ENCODE measurements at places on chromosomes 6 and 20. TPM values are rescaled to one million over a fixed set of nuclear protein-coding genes. Genes with fewer than 3 reads are reported as not detected.

DNA sequence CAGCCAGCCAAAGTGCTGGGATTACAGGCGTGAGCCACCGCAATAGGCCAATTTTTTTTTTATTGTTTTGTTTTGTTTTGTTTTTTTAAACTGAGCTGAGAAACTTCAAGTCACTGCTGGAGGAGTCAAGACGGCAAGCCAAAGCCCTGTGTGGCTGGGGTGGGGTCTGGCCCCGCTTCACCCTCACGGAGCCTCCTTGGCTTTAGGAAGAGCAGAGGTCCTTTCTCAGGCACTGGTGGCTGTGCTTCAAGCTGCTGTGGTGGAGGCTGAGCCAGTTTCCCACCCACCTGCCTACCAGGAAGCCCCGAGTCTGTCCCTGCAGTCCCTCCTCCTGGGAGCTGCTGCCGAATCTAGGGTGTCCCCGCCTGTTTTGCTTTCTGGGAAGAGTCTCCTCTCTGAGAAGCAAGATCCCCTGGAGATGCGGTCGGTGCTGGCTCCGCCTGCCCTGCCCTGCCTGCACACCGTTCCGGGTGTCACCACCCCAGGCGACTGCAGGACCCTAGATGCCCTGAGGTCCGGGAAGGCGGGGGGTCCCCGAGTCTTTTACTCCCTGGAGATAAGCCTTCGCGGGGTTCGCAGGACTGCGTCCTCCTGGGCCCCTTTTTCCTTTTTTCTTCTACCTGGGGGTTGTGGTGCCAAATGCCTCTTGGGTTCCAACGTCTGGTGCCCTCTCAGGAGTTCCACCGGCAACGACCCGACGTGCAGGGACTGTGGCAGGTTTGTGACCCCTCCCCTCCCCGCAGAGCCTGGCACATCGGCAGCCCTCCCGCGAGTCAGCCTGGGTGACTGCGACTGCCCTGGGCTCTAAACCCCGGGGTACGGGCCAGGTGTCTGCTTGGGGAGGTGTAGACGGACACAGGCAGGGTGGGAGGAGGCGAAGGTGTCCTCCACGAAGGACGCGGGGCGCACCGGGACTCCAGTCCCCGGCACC, 100.7 kb downstream of the TAF4 start:
- DNase-seq = no peak

DNA sequence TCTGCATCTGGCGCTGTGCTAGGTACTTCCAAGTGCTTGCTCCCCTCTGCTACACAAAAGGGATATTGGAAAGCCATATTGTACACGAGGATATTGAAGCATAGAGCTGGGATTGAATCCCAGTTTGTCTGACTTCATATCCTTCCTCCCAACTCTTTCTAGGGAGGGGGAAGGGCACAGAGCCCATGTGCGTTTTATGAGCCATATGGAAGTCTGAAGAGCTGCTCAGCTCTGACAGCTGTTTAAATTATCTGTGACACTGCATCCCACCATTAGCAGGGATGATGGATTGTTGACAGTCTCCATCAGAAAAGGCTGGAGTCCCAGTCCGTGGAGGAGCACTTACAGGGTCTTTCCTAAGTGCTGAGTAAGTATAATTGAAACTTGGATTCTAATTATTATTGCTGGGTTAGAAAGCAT, 18.4 kb downstream of the TIAM2 start:
- no peak for DNase-seq

GRCh38 chr6:157880534-157880933, 57.5 kb downstream of the SNX9 start:
- DNase-seq = no peak

GRCh38 chr6:16751251-16751946, 9.9 kb downstream of the ATXN1 start:
- no peak for DNase-seq

DNA sequence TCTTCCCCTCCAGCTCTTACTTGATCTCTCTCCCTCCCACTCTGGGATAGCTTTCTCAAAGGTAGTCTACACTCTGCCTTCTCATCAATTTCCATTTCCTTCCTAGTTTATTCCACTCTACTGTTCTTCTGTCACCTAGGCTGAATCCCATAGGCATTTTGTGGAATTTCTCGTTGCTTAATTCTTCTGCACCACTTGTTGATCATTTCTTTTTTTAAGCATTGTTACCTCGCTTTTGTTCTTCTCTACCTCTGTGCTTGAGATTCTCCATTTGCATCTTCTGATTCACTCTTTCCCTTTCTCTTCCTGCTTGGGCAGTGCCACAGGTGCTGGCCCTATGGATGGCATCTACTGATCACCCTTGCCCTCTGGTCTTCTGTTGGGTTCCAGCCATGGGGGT, 567.2 kb downstream of the CDH26 start:
- DNase-seq = no peak

DNA sequence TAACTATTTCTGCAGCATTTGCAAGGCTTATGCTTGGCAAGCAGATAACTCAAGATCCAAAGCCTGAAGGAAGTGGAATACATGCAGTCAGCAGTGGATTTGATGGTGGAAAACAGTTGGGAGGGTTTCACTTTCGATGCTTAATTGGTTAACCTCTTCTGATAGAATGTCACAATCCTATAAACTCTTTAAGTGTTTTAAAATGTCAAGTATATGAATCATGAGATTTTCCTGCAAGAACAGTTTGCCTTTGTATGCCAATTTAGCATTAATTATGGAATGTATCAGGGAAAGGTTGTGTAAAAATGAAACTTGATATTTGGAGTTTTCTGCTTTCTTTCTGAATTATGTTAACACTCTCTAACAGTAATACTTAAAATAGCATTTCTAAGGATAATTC, 36.6 kb downstream of the NKX2-4 start:
- DNase-seq = no peak

DNA sequence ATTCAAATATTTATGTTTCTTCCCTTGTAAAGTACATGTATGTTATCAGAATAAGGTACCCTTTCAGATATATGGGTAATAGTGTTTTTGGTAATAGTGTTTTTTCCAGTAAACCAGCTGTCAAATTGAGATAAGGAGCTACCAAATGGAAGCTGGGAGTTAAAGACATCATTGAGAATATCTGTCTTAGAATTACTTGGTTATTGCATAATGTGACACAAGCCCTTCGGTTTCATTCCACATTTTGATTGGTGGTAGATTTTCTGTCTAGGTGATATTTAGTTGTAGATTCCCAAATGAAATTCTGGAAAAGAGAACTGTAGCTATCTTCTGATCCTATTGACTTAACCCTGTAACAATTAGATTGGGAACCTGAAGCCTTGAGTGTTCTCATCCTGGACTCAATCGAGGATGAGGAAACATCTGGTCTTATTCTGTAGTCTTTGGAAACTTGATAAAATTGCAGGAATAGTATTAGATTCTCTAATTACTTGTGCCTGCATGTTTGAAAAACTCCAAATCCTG, 75.1 kb upstream of the SYNJ2 start:
- DNase-seq = no peak

DNA sequence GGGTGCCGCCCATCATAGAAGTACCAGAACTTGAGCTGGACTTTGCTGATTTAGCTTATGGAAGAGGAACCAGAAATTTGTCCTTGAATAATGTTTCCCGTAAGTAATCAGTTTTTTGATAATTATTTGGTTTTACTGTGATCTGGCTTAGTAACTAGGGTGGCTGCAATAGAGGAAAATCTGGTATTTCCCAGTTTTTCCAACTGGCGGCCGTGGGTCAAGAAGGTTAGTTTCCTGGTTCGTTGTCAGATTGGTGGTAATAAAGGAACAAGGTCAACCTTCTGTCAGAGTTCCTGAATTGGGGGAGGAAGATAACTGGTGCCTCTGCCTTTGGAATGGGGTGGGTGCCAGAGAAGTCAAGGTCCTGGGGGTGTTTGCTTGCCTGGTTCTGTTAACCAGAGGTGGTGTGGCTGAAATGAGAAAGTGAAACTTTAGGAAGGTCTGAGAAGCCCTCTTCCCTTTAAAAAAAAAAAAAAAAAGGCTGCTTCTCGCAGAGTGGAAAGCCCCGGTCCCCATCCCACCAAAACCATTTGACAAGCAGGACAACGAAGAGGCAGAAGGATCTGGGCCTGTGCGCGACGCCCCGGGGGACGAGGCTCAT, at the start of gene CALHM6:
TSS of gene CALHM6 (plus strand) at position 45 of the 601 bp plus-strand sequence. CDS start at position 600, 555 bp downstream.
- no peak for DNase-seq

DNA sequence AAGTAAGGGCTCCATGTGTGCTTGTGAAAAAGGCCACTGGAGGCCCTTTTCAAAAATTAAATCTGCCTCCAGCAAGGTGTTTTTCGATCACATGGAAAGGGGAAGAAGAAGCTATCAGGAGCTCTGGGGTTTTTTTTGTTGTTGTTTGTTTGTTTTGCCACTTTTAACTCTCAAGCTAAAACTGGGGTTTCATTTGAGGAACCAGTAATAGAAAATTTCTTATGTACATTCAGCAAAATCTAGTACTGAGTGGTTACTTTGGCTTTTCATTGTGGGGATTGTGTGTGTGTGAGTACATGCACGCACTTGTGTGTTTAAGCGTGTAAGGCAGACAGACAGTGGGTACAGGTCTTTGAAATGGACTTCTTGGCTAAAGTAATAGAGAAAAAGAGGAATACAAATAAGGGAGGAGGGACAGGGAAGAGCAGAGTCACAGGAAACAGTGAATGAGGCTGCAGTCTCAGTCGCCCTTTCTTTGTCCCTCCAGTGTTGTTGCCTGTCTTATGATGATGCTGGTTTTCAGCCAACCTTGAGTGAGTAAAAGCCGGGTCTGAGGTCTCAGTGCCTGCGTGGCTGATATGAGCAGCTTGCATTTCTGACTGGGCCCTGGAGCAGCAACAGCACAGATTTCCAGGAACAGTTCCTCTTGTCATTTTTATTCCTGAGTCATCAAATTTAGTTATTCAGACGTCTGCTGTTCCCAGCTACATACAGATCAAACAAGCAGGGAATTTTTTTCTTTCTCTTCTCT, 26.2 kb downstream of the SLC16A10 start:
- DNase-seq = no peak

DNA sequence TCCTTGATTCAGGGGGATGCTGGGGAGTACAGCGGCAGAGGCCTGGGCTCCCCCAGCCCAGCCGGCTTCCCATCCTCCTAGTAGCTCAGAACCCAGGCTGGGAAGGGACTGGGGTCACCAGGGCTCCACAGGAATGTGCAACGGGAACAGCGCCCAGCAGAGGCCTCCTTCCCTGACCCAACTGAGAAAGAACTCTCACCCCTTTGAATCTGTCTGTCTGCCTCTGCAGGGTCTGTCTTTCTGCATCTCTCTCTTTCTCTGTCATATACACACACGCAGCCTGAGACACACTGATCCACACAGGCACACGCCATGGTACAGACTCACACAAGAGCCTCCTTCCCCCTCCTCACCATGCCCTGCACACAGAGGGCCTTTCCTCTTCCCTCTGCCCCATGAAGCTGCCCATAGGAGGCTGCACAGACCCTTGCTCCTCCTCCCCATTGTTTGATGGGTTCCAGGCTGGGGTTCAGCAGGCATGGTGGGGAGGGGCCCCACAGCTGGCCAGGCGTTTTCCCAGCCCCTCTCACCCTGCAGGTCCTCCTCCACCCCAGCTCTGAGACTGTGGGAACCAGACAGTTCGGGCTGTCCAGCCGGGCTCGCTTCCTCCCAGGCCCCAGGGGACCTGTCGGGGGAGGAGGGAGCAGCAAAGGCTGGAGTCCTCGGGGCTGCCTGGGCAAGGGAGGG, 2.8 kb downstream of the FOXS1 start:
- DNase-seq = no peak

- DNase-seq = no peak
Measured at GRCh38 chr20:34112600-34113101, 608 bp upstream of the EIF2S2 start.

DNA sequence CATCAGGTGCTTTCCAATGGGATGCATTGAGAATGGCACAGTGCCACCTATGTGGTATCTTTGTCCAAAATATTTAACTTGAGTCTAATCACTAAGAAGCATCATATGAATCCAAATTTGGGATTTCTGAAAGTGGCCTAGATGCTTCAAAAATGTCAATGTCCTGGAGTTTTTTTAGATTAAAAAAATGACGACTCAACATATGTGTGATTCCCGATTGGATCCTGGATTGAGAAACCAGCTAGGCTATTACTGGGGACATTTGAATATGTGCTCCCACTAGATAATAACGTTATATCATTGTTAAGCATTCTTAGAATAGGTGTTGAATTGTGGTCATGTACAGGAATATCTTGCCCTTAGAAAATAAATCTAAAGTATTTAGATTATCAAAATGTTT, 189.2 kb downstream of the TBXT start:
- DNase-seq = no peak

- no peak for DNase-seq
Measured at GRCh38 chr20:2299301-2299700, 3.5 kb downstream of the TGM3 start.

DNA sequence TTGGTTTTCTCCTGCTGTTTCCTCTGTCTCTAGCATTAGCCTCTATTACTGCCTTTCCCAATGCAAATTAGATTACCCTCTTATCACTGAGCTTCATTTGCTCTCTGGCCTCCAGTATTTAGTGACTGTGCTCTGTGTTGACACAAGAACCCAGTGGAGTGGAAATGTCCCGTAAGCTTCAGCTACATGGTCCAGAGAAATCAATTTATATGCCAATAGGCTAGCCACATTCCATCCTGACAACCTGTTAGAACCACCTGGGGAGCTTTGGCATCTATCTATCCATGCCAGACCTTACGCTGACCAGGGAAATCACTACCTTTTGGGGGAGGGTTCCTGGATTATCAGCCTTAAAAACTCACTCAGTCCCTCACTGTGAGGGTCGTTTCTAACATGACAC, 459.6 kb downstream of the UTRN start:
- no peak for DNase-seq

- DNase-seq = no peak
Measured at GRCh38 chr6:131914967-131915751, 36.0 kb downstream of the CCN2 start.

- DNase-seq = no peak
Measured at GRCh38 chr6:15818044-15818443, 155.2 kb upstream of the DTNBP1 start.

- no peak for DNase-seq
Measured at GRCh38 chr6:66962082-66962481, 1255.1 kb upstream of the EYS start.

DNA sequence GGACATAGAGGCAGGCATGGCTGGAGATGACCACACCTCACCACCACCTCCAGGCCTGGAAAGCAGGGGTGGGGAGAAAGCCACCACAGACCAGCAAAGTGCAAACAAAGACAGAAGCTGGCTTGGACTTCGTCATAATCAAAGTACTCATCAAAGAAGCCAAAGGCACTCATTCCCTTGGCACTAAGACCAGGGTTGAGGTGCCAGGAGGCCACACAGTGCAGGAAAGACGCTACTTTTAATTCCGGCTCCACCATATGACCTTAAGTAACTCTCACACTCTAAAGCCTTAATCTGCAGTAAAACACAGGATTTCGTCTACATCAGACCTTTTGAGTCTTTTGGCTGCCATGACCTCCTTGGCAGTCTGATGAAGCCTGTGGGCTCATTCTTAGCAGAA, 123.1 kb downstream of the HIVEP2 start:
- DNase-seq = no peak

The CDSN gene
- not detected for total RNA-seq

The SLC44A4 gene
- 0.10 TPM for total RNA-seq

The MICB gene
- total RNA-seq = 16.5 TPM

The ACTL10 gene
- 1.2 TPM for total RNA-seq

The LCA5 gene
- 0.08 TPM for total RNA-seq

The NOX3 gene
- total RNA-seq = not detected

The PAK1IP1 gene
- 4.3 TPM for total RNA-seq

The BPIFA3 gene
- total RNA-seq = not detected

The RGS17 gene
- total RNA-seq = not detected

The MOG gene
- not detected for total RNA-seq

The WFDC11 gene
- total RNA-seq = not detected
